Stimulated activated CD8-positive, alpha-beta memory T cell treated with anti-CD3 and anti-CD28 coated beads, Interleukin-4, amount 100 ng/mL, for 1 hour (primary cell): ENCODE measurements at places on chromosomes 7 and 10.

DNA sequence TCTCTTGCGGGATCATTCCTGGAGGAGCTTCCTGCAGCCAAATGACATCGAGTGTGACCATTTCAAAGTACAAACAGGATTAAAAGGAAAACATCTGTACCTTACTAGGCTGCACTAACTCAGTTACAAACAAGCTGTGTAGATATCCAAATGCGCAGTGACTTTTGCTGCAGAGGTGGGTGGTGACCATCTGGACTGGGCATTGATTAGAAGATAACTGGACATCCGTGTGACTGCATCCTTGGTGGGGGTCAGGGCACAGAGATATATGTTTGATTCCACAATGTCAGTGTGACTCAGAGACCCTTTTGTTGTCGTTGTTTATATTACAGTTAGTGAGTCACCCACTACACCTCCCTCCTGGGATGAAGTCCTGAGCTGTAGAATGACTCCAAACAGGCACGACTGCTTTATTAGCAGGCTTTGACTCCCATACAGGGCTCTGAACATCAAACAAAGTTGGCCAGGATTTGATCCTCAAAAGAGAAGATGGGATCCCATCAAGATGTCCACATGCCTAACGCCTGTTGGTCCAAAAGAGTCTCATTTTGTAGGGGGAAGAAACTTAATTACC is 56.7 kb upstream of the SDK1 start:
- no peak for DNase-seq

- no peak for DNase-seq
These were observed 5.1 kb downstream of the AUTS2 start for GRCh38 chr7:69603351-69603750.

- DNase-seq = no peak
These were observed 108.6 kb upstream of the KCNMA1 start for GRCh38 chr10:77746047-77746707.

DNA sequence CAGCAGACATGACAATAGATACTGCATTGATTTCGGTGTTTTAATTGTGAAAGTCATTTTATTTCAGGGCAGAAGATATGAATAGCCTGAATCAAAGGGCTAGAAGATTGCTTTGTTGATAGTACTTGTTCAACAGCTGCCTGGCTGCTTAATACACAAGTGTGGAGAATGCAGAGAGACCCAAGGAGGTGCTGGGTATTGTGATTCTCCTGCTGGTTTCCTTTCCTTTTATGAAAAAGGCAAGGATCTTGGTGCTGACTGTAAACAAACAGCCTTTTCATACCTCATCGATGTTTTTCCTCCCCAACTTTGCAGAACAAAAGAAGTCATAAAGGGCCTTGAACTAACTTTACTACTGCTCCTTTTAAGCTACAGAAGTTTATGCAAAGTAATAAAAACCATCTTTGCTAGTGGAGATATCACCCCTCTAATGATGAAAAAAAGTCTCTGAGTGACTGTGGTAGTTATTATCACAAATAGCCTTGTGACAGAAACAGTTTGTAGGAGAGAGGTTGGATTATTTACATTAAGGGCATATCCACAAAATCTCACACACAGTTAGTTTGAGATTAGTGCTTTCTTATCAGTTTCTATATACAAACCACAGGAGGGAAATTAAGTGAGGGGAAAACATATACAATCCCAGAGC is 800.0 kb downstream of the LRMDA start:
- DNase-seq = no peak

DNA sequence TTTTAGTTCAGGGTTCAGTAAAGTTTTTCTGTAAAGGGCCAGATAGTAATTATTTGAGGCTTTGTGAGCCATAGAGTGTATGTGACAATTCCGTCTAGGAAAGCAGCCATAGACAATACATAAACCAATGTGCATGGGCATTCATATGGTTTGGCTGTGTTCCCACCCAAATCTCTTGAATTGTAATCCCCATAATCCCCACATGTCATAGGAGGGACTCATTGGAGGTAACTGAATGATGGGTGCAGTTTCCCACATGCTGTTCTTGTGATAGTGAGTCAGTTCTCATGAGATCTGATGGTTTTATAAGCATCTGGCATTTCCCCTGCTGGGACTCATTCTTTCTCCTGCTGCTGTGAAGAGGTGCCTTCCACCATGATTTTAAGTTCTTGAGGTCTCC is 29.9 kb downstream of the SEC61G start:
- DNase-seq = no peak

DNA sequence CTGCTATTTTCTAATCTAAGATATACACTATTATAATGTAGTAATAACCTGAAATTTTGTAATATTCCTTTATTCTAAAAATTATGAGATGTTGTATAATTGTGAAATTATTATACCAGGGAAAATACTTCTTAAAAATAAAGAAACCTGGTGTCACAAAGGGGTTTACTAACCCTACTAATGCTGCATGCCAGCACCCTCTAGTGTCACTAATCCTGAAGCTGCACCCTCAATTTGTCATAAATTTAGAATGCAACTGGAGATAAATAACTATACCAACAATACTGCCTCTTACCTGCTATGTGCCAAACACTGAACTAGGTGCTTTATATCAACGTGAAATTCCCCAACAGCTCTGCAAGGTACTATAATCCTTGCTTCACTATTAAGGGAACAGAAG is 30.8 kb downstream of the TM9SF3 start:
- DNase-seq = no peak

- no peak for DNase-seq
These were observed 15.4 kb downstream of the PTPRN2 start for GRCh38 chr7:158572000-158572828.

GRCh38 chr7:4759211-4759610 is 16.2 kb upstream of the AP5Z1 start:
- no peak for DNase-seq

DNA sequence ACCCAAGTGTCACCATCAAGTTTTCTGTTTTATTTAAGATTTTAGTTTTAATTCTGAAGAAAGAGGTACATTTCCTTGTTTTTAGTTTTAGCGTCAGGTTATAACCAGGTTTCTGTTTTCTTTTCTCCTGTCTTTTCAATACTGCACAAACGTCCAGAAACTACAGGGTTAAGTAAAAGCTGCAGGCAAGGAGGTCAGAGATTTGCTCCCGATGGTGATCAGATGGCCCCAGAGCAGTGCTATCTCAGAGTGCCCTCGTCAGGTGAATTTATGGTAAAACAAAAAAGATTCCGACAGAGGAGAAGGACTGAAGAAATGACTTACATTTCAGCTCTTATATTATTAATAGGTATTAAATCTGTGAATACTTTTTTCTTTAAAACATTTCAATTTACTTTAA is 128.2 kb downstream of the STRA8 start:
- no peak for DNase-seq

DNA sequence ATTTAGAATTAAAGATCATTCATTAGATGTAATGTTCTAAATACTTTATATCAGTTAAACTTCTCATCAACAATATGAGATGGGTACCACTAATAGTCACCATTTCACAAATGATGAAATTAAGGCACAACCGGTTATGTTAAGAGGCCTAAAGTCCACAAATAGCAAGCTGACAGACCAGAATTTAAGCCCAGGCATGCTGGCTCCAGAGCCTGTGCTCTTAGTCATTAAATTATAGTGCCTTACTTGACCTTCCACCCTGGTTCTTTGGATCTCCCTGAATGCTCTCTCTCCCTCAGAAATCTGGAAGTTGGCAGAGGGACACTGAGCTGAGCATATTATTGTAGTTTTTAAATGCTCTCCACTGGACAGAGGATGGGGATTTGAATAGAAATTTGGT is 3.6 kb downstream of the LIPN start:
- no peak for DNase-seq

GRCh38 chr7:122689346-122690109 is 9.4 kb downstream of the RNF133 start:
- no peak for DNase-seq

DNA sequence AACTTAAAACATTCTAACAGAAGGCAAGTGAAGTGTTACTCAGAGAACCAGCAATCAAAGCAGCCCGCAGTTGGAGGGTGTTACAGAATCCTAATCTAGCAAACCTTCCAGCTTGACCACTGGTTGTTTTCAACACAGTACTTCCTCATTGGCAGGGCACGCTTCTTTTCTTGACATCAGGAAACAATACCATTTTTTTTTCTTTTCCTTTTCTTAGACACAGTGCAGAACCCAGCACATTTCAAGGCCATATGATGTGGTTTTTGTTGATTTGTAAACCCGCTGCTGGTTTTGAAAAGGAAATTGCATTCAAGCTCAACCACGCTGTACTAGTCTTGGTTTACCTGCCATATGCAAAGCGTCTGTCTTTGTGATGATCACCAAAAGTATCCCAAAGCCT is 33.4 kb downstream of the RHOBTB1 start:
- DNase-seq = no peak

GRCh38 chr7:105538339-105538738 is 6.3 kb downstream of the RINT1 start:
- DNase-seq = no peak

- no peak for DNase-seq
These were observed 168.6 kb downstream of the PRKCQ start for GRCh38 chr10:6411436-6411835.

DNA sequence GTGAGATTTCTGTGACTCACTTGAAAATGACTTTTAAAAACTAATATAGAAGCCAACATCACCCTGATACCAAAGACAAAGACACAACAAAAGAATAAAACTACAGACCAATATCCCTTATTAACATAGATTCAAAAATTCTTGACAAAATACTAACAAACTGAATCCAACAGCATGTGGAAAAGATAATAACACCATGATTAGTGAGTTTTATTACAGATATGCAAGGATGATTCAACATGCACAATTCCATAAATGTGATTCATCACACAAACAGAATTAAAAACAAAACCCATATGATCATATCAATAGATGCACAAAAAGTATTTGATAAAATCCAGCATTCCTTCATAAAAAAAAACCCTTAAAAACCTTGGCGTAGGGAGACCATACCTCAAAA is 6.5 kb downstream of the MGAM start:
- no peak for DNase-seq

- no peak for DNase-seq
These were observed 109.4 kb downstream of the PRKAG2 start for GRCh38 chr7:151767557-151767956.

DNA sequence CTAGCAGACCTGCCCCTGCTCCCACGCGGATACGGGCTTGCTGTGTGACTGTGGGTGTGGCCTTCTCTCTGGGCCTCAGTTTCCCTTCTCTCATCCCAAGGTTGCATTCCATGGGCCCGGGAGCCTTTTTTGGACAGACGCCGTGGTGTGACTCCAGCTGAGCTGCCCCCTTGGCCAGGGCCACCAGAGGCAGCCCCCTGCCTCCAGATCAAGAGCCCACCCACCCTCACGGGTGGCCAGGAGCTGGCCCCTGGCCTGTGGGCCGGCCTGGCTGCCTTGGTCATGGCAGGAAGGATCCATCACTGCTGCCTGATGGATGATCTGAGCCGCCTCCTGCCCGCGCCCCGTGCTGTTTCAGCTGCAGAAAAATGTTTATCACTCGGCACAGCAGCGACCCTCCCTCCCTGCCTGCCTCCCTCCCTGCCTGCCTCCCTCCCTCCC is 27.8 kb upstream of the ELFN1 start:
- DNase-seq = no peak

- DNase-seq = peak; percentile 10
These were observed 97.2 kb upstream of the INSYN2A start for GRCh38 chr10:127293640-127294039.

- no peak for DNase-seq
These were observed 12.8 kb downstream of the SUGCT start for GRCh38 chr7:40147371-40148246.

DNA sequence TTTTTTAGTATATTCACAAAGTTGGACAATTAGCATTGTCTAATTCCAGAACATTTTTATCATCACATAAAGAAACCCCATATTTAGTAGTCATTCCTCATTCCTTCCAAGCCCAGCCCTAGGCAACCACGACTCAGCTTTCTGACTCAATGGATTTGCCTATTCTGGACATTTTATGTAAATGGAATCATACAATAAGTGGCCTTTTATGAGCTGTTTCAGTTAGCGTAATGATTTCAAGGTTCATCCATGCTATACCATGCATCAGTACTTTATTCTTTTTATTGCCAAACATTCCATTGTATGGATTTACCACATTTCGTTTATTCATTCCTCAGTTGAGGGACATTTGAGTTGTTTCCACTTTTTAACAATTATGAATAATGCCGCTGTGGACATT is 249.2 kb downstream of the DYNC1I1 start:
- no peak for DNase-seq

- DNase-seq = no peak
These were observed 36.0 kb upstream of the GLCCI1 start for GRCh38 chr7:7932553-7932952.

DNA sequence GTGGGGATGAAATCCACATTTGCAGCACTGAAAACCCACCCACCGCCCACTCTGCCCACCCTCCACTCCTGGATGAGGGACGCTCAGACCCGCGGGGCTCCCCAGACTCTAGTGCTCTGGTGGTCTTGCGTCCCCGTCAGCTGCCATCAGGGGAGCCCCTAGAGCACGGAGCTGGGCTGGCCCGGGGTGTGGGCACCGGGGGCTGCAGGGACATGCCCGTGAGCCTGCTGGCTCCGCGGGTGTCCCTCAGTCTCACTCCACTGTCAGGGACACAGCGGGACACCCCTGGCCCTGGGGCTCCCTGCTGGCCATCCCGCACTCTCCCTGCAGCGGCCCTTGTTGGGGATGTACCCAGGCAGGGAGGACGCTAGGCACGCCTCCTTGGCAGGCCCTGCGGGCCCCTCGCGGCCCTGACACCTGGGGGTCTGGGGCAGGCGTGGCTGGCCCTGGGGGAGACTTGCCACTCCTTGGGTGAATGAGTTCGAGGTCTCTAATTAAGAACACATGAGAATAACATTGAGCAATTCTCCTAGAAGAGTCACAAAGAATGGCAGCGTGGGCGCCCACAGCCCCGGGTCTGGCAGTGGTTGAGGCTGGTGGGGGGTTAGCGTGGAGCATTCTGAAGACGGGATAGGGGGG is 64.2 kb downstream of the CFAP46 start:
- no peak for DNase-seq

DNA sequence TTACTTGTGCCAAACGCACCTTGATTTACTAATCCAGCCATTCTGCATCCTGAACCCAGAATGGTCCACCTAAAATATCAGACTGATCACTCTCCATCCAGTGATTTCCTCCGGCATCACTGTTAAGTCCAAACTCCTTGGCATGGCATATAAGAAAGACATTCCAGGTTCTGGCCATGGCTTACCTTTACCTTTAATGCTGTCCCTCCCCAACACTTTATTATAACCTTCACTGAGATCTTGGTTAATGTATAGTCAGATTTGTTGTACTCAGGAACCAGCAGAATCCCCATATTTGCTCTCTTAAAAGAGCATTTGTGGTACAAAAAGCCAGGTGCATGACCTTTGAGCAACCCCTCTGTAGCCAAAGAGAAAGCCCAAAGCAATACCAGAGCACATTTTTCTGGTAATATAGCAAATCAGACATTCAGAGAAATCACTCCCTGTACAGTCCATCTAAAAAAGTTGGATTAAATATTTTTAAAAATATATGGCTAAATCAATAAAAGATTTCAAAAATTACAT is 10.2 kb downstream of the UMAD1 start:
- DNase-seq = no peak

- DNase-seq = no peak
These were observed 39.1 kb downstream of the HTR7 start for GRCh38 chr10:90818736-90819135.

- DNase-seq = no peak
These were observed 38.6 kb downstream of the NRP1 start for GRCh38 chr10:33295851-33296250.
